ENCODE measurements at places on chromosomes 6 and 20.

DNA sequence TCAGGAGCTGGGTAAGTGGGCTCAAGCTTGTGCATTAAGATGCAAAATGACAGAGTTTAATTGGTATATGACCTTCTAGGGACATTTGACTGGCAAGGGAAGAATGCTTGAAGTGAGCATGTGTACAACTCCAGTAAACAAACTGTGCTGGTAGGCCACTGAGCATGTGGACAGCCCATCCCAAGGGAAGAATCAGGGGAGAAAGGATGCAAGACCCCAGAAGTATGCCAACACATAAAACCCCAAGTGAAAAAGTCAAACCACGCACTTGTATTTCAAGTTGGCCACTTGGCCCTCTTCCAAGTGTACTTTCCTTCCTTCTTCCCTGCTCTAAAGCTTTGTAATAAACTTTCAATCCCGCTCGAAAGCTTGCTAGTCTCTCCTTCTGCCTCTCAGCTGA is 10.4 kb upstream of the THBD start:
- DNase-seq, result no peak

DNA sequence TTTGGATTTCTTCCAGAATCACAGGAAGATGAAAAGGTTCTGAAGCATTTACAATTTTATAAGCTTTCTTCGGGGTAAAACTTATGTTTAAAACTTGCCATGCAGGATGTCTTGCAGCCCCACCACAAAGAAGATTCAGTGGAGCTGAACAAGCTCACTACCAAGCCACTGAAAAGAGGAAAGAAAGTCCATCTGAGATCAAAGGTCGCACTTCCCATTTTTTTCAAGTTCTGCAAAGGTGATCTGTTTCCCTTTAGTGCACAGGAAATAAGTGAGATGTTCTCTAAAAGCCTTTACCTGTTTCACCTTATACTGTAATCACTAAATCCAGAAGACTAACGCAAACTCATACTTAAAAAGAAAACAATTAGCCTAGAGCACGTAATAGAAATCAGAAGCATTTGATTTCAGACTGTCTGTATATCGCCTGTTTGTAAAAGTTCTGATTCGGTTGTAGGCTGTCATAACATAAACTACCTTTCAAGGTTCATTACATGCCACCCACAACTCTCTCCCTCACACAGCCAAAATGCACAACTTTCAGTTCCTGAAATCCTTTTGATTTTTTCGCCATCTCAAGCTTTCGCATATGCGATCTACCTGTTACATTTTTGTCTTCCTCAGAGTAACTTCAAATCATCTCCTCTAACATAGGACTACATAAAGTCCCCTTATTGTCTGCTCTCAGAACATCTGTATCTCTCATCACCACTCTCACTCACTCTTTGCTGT is 1.8 kb downstream of the ECHDC1 start:
- DNase-seq, result no peak

DNA sequence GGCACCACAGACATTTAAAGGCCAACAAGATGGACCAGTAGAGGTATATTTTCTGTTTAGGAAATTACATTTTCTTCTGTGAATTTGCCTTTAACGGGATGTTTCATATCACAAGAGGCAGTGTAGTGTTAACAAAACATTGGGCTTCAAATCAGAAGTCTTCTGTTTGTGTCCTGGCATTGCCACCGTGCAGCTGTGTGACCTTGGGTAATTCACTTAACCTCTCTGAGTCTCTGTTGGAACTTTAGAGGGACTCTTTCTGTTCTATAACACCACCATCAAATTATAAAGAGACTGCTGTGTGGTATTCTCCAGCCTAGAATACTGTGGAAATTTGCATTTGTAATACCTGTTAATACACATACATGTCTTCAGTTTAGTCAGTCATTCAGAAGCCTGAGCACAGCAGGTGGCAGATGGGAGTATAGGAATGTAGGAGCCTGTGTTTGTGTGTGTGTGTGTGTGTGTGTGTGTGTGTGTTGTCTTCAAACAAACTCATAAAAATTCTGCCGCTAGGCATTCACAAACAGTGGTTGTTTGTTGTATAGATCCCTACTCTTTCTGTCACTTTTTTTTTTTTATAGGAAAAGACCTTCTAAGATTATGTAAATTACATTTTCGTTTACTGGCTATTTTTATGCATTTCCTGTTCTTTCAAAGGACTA is 22.6 kb downstream of the UST start:
- no peak for DNase-seq

DNA sequence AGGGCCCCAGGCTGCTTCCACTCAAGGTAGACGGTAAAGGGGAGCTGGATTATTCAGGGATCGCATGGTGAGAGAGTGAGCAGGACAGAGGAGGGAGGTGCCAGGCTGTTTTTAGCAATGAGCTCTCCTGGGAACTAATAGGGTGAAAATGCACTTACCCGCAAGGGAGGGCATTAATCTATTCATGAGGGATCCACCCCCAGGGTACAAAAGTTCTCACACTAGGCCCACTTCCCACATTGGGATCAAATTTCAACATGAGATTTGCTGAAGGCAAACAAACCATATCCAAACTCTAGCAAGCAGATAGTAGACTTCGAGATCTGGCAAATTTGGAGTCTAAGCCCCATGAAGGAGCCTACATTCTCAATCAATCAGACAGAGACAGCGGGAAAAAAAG is 408.6 kb downstream of the RNF144B start:
- DNase-seq, result no peak

DNA sequence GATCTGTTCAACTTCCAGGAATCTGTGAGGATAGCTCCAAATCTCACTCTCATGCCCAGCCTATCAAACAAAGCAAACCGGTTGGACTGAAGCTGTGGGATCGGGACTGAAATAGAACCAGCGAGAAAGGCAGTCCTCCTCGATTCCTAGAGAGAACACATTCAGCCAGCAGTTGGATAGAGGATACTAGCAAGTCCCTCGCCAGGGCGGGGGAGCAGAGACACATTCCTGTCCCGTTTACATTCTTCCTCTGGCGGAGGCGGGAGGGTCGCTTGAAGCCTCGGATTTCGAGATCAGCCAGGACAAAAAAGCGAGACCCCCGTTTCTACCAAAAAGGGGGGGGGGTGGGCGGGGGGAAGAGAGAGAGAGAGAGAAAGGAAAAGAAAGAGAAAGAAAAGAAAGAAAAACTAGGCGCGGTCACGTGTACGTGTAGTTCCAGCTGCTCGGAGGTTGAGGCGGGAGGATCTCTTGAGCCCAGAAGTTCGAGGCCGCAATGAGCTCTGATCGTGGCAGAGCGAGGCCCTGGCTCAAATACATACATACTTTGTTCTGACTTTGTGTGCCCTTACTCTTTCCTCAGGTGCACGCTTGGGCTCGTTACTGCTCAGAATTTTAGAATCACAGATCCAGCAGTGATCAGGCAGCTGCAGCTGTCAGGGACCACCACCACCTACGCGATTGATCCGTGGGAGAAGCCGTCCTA is 19.5 kb downstream of the ZNF311 start:
- no peak for DNase-seq

GRCh38 chr6:140281236-140281635 is 906.8 kb upstream of the CITED2 start:
- DNase-seq, result no peak

- DNase-seq, result no peak
Measured at GRCh38 chr6:122790423-122791309, 1.6 kb downstream of the SMPDL3A start.

DNA sequence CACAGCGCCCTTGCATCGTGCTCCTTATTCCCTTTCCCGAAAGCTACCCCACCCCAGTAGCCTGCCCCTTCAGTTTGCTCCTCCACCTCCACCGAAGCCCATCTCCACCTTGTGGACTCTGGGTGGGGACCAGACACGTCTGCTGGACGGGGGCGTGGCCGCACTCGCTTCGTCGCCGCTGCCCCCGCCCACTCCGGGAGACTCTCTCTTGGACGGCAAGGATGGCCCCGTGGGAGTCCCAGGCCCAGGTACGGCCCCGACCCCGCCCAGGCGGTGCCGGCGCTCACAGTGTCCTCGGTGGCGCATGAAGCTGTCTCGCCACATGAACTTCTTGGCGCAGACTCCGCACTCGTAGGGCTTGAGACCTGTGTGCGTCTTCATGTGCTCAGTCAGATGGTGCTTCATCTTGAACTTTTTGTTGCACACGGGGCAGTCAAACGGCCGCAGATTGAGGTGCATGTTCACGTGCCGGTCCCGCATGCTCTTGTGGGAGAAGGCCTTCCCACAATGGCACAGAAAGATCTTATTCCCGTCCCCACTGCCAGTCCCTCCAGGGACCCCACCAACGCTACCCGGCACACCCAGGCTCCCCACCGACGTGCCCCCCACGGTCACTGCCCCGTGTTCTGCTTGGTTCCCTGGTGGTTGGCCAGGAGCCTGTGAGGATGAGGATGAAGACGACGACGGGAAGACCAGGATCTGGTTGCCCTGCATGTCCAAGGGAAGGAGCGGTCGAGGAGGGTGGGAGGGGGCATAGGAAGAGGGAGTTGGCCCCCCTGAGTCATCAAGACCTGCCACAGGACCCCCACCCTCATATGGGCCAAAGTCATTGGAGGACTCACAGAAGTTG is 1.3 kb upstream of the TAPBP start:
- DNase-seq, result no peak

DNA sequence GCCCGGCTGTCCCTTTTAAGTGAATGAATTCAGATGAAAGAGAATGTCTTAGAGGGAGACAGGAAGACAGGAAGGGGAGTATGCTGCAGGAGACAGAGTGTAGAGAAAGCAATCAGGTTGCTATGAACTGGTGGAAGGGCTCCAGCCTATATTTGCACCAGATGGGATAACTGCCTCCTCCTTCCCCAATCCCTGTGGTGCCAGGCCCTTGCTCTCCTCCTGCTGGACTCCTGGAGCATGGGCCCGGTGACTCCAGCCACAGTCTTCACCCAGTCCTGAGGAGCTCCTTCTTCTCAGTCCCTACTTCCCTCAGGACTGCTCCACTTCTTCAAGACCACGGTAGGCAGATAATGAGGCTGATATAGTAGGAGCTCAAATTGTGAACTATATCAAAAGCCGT is 91.8 kb downstream of the TMEM200A start:
- DNase-seq, result no peak

DNA sequence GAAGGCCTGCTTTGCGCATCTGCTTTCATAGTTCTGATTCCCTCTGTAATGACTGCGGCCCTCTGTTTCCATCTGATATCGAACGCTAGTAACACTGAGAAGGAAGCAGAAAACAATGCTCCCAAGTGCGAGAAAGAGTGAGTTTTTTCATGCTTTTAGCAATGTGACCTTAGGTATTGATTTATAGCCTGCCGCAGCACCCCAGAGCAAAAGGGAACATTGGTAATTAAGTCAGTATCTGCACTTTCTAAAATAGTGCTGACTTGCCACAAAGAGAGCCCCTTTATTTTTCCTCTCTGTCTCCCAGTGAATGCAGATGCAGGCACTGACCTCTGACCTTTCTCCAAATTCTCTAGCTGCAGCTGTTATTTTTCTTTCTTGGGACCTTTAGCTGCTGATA is 129.8 kb downstream of the HDGFL1 start:
- no peak for DNase-seq

GRCh38 chr6:44538131-44538806 is 150.8 kb downstream of the CDC5L start:
- DNase-seq, result no peak

DNA sequence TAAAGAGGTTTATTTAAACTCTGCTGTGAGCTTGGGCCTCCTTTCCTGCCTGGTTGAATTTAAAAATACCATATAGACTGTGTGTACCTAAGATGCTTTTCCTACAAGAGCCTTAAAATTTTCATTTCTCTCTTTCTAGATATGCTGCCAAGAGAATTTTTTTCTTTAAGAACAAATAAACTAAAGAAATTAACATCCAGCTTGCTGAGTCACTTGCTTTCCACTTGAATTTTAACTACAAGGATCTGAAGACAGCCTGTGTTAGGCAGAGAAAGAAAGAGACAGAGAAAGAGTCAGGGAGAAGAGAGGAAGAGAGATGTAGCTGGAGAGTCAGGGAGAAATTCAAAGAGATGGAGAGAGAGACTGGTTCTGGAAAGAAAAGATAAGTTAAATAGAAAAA is 18.3 kb upstream of the SNAP25 start:
- no peak for DNase-seq
